ENCODE measurements at places on chromosomes 4 and X. TPM values are rescaled to one million over a fixed set of nuclear protein-coding genes. Genes with fewer than 3 reads are reported as not detected.

GRCh38 chrX:47751670-47752069, 85.0 kb upstream of the ZNF81 start:
- H3K36me3 ChIP-seq, result no peaks in the 10 kb centered on the region
- no peaks in the 10 kb centered on the region for H3K27me3 ChIP-seq
- no peak overlapping the region for H3K27ac ChIP-seq
- H3K4me3 ChIP-seq, result no peak overlapping the region
- DNase-seq, result peak; percentile 9

DNA sequence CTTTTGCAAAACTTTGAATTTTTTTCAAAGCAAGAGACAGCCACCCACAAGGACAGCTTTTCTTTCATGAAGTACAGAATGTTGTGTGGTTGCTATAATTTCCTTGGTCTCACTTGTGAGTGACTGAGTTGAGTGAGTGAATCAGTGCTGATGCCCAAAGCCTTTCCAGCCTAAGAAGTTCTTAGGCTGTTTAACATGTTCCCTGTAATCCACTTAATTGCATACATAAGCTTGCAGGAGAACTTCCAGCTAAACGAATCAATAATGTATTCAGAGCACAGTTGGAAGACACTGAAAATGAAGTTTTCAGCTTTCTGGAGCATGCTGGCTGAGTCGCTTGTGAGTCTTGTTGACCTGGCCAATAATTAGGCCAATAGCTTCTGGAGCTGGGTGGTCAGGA, 42.0 kb upstream of the GK2 start:
- no peak for DNase-seq
- no peaks in the 10 kb centered on the region for H3K36me3 ChIP-seq
- no peaks in the 10 kb centered on the region for H3K4me1 ChIP-seq
- H3K4me3 ChIP-seq, result no peak overlapping the region
- H3K27me3 ChIP-seq, result no peaks in the 10 kb centered on the region
- no peak overlapping the region for H3K27ac ChIP-seq

- no peaks in the 10 kb centered on the region for H3K27me3 ChIP-seq
- peaks cover 70% of the 10 kb centered on the region for H3K36me3 ChIP-seq
- peaks cover 67% of the 10 kb centered on the region for H3K4me1 ChIP-seq
- peak; percentile 78 for DNase-seq
- no peak overlapping the region for H3K4me3 ChIP-seq
These were observed 6.5 kb downstream of the SASH3 start for GRCh38 chrX:129786210-129786651.

- peaks cover 3% of the 10 kb centered on the region for H3K27me3 ChIP-seq
- H3K4me1 ChIP-seq, result no peaks in the 10 kb centered on the region
- no peak for DNase-seq
These were observed 16.4 kb downstream of the OTC start for GRCh38 chrX:38368774-38369173.

Gene TMEM154
- total RNA-seq, result 99.1 TPM

Gene F11
- total RNA-seq, result not detected

Gene SYTL4
- not detected for total RNA-seq

Gene SLC2A9
- 2.1 TPM for total RNA-seq
